Psoas muscle (tissue), 8 donors: ENCODE measurements at places on chromosomes 4 and X. TPM values are rescaled to one million over a fixed set of nuclear protein-coding genes. Genes with fewer than 3 reads are reported as not detected.

The SHOX gene
- not detected for total RNA-seq

The RTL3 gene
- not detected for total RNA-seq

The DUX4 gene
- total RNA-seq = not detected

The ADH4 gene
- total RNA-seq = not detected

The SUPT20HL2 gene
- not detected for total RNA-seq

The RXFP1 gene
- total RNA-seq = not detected

The TRIM60 gene
- not detected for total RNA-seq

The SOWAHD gene
- total RNA-seq = not detected

DNA sequence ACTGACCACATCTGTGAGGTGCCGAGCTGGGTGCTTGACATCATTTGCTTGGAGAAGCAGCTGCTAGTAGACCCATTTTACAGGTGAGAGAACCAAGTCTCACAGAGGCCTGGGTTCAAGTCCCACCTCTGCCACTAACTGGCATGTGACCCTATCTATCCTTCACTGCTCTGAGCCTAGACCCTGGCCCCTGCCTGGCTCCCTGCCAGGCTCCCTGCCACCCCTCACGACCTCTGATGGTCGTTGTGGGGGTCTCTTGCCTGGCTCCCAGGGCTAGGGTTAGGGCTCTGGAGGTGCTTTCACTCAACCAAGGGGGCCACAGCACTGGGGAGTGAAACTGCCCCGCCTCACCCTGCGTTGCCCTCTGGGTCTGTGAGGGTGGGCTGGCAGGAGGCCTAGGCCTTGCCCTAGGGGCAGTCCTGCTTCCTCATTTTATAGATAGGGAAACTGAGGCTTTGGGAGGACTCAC, 7.2 kb upstream of the ADD1 start:
- no peak overlapping the region for H3K27ac ChIP-seq
- no peak overlapping the region for H3K4me3 ChIP-seq
- H3K4me1 ChIP-seq = peaks cover 6% of the 10 kb centered on the region
- peaks cover 42% of the 10 kb centered on the region for H3K36me3 ChIP-seq
- no peak for DNase-seq

DNA sequence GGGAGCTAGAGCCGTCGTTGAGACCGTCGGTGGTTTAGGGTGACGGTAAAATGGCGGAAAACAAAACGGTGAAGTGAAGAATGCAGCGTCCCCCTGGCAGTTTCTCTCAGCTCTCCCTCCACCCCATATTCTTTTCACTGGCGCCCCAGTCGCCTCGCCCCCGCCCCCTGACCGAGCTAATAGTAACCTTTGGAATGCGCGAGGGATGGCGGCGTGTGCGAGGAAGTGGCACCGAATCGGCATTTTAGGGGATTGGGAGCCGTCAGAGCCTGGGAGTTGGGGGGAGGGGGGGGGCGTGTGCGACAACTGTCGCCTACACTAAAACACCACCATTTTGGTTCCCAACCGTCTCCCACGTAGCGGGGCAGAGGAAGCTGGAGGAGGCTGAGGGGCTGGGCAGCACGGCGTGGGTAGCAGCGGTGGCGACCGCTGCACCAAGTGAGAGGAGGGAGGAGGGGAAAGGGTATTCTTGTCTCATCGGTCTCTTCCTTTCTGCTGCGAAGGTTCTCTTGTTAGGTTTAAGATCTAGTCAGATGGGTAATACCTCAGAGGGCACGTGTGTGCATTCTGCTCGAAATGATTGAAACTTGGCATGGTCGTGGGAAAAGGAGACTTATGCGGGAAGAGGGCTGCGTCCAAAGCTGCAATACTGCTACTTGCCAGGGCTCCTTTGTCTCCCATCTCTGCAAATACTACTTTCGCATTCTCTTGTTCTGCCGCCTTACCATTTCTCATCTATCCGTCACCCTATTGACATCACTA, 840 bp downstream of the ZNF711 start:
- no peaks in the 10 kb centered on the region for H3K27me3 ChIP-seq
- no peak overlapping the region for H3K27ac ChIP-seq
- H3K4me3 ChIP-seq = peak overlapping the region; percentile 70
- H3K4me1 ChIP-seq = no peaks in the 10 kb centered on the region
- DNase-seq = no peak

DNA sequence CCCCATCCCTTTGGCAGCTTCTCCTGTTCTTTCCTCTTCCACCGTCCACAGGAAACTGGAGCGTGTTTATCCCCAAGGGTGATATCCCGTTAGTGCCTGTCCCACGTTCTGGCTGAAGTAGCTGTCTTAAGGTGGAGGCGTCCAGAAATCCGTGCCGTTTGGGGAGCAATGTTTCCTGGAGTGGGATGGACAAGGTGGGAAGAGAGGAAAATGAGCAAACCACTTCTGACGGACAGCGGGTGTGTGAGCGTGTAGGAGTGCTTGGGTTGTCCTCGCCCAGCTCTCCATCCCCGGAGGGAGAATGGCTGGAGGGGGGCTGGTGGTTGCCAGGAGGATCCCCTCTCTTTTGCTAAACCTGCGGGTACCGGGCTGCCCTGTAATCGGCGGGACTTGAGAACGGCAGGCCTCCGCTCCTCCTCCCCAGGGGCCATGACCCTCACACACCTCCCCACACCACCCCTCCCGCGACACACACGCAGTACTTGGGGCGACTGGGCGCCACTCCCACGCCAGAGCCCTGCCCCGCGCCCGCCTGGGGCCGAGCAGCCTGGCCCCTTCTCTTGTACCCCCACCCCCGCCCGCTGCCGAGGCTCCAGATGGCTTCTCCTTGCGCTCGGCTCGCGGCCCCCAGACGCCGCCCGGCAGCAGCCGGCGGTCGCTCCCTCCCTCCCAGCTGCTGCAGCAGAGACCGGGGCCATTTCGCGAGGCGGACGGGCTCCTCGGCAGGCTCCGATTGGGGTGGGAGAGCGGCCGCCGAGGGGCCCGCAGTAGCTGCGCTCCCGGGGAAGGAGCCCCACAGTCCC, 13.9 kb upstream of the PRDM8 start:
- peaks cover 13% of the 10 kb centered on the region for H3K4me1 ChIP-seq
- H3K27ac ChIP-seq = peak overlapping the region; percentile 51
- H3K4me3 ChIP-seq = peak overlapping the region; percentile 70
- H3K36me3 ChIP-seq = no peaks in the 10 kb centered on the region

GRCh38 chrX:46308110-46308509, 237.1 kb downstream of the ZNF674 start:
- H3K27me3 ChIP-seq = no peaks in the 10 kb centered on the region
- no peaks in the 10 kb centered on the region for H3K36me3 ChIP-seq
- no peaks in the 10 kb centered on the region for H3K4me1 ChIP-seq

GRCh38 chr4:108042927-108043326, 53.2 kb downstream of the HADH start:
- peaks cover 7% of the 10 kb centered on the region for H3K4me1 ChIP-seq
- no peaks in the 10 kb centered on the region for H3K27me3 ChIP-seq

DNA sequence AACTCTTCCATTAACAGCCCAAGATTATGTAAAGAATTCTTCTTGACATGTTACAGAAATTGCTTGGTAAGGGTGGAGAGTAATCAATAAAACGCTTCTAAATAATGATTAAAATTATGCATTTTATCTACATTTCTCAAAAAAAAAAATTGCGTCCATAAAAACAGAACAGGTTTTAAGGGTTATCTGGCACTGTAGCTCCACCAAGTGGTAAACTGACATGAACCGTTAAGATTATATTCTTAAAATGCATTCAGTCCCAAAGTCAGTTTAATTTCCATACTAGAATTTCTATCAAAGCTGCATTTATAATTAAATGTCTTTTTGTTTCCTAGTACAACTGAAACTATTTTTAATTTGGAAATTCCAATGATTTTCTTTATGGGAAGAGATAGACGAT, 214.0 kb upstream of the UGT8 start:
- no peak for DNase-seq
- H3K36me3 ChIP-seq = no peaks in the 10 kb centered on the region
- H3K4me3 ChIP-seq = no peak overlapping the region
- H3K27ac ChIP-seq = no peak overlapping the region
